ENCODE measurements at places on chromosomes 3 and 15.

- DNase-seq: no peak
Measured at GRCh38 chr3:2652386-2652785, 457.8 kb downstream of the IL5RA start.

DNA sequence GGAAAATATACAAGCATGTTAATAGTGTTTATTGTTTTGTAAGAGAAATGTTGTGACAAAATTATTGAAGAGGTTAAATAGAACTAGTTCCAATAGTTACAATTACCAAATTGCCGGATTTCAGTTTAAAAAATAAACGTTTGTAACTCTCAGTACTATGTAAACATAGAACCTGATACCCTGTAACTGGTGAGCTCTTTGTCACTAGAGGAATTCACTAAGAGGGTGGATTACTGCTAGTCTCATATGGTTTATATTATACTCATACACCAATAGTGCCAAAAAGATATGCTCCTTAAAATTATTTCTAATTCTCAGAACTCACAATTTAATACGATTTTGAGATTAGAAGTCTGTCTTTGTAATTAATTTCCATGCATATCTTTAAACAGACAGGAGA lies 7.6 kb upstream of the GMNC start:
- DNase-seq: no peak

DNA sequence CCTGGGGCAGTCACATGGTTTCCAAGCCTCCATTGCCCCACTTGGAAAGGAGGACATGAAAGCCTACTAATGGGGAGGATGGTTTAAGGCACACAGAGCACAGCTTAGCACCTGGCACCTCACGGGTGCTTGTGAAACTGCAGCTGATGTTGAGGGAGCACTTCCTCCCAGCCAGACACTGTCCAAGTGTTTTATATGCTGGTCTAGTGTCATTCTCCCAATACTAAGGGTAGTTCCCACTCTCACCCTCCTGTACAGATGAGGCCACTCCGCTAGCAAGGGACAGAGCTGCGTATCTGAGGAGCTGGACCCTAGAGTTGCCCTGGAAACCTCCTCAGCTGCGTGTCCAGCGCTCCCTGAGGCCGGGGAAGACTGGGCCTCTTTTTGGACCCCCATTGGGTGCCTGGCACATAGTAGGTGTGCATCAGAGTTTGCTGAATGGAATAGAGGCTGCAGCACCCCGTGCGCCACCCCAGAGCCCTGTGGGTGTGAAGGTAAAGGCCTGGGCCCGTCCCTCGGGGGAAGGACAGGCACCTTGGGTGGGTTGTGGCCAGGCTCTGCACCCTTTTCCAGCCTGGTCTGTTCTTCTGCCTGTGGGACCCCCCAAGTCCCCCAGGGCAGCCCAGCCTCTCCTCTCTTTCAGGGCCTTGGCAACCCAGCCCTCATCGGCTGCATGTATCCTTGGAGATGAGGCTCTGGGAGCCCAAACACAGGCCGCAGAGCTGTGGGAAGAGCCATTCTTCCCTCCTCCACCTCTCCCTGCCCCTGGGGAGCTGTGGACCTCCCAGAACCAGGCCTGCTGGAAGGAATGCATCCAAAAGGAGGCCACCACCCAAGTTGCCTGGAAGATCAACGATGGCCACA lies 31.3 kb downstream of the DNASE1L3 start:
- no peak for DNase-seq

DNA sequence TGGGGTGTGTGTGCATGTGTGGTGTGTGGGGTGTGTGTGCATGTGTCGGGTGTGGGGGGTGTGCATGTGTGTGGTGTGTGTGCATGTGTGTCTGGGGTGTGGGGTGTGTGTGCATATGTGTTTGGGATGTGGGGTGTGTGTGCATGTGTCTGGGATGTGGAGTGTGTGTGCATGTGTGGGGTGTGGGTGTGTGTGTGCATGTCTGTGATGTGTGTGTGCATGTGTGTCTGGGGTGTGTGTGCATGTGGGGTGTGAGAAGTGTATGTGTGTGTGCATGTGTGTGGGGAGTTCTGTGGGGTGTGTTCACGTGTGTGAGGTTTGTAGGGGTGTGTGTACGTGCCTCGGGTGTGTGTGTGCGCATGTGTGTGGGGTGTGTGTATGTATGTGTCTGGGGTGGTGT lies 6.7 kb upstream of the OCA2 start:
- DNase-seq: no peak

DNA sequence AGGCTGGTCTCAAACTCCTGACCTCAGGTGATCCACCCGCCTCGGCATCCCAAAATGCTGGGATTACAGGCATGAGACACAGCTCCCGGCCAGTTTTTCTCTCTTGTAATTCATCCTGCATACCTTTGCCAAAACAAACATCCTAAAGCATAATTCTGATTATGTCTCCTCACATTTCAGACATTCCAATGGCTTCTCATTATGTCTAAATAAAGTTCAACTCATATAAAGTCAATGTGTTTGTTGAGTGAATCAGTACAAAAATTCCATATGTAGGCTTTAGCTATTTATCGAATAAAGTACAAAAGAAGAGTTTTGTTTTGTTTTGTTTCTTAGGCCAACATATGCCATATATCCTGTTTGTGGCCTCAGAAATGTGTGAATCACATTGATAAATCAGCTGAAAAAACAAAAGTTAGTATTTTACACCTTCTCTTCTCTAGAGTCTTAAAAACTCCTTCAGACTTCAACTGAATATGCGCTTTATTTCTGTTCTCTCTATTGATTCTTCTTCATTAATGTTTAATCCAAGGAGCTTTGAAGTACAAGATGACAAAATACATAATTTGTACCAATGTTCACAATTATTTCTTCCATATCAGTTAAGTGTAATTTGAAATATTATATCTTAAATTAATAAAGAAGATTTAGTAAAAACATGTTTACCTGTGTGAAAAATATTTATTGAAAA lies 165.8 kb downstream of the MECOM start:
- DNase-seq: no peak

GRCh38 chr3:187264911-187265310 lies 26.6 kb downstream of the MASP1 start:
- DNase-seq: no peak

GRCh38 chr3:107977221-107978130 lies 113.4 kb downstream of the CD47 start:
- no peak for DNase-seq

DNA sequence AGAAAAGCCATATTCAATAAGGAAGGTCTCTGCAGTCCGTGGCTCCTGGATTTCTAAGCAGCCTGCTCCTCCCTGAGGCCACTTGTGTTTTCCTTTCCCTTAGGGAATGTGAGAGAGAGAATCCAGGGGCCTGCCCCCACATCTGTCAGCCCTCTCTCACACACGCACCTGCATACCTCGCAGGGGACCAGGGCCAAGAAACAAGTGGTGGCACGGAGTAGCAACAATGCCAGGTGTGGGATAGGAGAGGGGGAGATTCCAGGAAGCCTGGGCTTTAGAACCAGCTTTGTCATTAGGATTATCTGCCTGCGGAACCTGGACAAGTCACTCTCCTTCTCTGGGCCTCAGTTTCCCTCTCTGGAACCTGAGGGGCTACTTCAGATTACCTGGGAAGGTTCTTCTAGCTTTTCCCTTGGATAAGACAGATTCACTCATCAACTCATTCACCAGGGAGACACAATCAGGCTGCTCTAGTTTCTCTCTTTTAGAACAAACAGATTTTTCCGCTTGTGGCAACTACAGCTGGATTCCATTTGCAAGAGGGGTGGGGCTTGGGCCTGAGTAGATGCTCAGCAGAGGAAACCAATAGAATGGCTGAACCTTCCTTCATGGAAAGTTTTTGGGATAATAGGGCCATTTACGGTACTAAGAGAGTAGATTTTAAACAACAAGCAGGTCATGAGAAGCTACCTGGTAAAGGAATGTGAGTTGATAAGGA lies 19.5 kb downstream of the BCL6 start:
- DNase-seq: no peak

- no peak for DNase-seq
Measured at GRCh38 chr3:30657914-30658313, 51.5 kb downstream of the TGFBR2 start.

- DNase-seq: no peak
Measured at GRCh38 chr3:70400194-70400593, 87.8 kb upstream of the MDFIC2 start.

DNA sequence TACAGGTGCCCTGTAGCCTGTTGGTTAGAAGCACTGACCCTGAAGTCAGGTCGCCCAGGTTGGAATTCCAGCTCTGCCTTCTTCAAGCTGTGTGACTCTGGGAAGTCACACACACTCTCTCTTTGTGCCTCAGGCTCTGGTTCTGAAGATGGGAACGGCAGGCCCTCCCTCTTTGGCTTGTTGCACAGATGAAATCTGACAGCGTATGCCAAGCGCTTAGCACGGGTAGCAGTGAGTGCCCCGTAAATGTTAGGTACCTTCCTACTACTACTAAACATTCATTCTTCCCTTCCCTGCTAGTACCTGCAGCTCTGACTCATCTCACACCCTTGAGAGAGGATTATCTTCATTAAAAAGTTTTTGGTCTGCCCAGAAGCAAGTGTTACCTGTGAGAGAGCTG lies 139.0 kb downstream of the PGPEP1L start:
- no peak for DNase-seq

GRCh38 chr3:192844836-192845525 lies 72.7 kb downstream of the MB21D2 start:
- no peak for DNase-seq

GRCh38 chr3:55297706-55298105 lies 189.4 kb downstream of the WNT5A start:
- no peak for DNase-seq

GRCh38 chr15:47733085-47733484 lies 15.8 kb downstream of the SEMA6D start:
- DNase-seq: no peak

- DNase-seq: no peak
Measured at GRCh38 chr15:83538682-83539081, 91.5 kb downstream of the SH3GL3 start.

DNA sequence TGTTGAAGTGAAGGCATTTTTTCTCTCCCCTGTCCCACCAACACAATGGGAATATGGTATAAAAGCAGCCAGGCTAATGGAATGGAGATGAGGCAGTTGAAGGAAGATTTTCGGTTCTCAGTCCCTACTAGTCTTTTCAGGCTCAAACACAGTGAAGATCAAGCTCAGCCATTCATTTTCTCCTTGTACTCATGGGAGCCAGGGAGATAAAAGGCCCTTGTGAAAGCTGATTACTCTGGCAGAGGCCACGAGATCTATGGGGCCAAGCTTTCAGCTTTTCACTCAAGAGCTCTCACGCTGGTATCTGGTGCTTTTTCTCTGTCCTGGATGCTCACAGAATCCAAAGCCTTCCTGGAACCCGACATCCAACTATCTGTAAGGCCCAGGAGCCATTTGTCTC lies 14.5 kb upstream of the FAN1 start:
- DNase-seq: no peak

GRCh38 chr3:23071758-23072157 lies 131.4 kb upstream of the UBE2E2 start:
- no peak for DNase-seq

GRCh38 chr3:113546414-113546893 lies 14.1 kb downstream of the SIDT1 start:
- no peak for DNase-seq

- DNase-seq: no peak
Measured at GRCh38 chr15:99671926-99672635, 61.2 kb downstream of the LYSMD4 start.

GRCh38 chr3:190892395-190892902 lies 30.0 kb upstream of the GMNC start:
- DNase-seq: no peak

GRCh38 chr15:69625328-69625727 lies 172.7 kb downstream of the RPLP1 start:
- DNase-seq: no peak

DNA sequence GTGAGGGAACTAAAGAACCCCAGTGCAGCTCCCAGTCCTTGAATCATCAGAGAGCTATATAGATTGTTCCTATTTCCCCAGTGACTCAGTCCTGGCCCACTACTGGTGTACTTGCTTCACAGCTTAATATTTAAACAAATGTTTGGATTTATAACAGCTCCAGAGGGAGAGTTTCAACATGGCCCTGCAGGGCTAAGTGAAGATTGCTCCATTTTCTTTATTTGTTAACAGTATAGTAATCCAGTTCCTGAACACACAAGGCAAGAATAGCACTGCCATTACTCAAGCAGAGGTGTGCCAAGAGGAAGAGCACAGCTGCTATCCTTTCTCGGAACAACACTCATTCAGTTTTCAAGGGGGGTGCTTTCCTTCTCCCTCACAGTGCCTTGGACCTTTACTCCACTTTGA lies 6.5 kb downstream of the SQOR start:
- no peak for DNase-seq

DNA sequence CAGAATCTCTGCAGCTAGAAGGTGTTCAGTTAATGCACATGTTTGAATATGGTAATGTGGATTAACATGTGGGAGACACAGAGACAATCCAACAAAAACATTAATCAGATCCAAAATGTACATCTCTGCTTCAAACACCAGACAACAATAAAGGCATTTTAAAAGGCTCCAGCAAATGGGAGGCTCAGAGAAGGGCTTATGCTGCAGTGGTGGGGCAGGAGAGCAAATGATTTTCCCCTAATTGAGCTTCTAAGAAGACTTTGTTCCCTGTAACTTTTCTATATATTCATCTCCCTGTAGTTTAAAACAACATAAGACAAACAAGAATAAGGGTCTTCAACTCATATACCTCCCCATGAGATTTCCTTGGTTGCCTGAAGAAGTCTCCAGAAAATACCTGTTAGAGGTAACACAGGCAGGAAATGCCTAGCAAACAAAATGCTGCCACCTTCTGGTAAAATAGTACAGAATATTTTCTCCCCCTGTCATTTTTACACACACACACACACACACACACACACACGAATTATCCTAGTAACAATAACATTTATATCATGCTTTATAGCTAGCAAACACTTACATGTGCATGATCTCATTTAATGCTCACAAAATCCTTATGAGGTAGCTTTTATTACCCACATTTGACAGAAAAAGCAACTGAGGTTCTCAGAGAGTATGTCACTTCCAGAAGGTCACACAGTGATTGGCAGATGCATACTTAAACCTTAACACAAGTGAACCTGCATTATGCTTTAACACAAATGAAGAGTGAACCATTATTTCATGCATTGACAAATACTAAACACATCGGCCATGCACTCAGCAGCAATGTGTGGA lies 123.4 kb upstream of the MB21D2 start:
- DNase-seq: no peak

DNA sequence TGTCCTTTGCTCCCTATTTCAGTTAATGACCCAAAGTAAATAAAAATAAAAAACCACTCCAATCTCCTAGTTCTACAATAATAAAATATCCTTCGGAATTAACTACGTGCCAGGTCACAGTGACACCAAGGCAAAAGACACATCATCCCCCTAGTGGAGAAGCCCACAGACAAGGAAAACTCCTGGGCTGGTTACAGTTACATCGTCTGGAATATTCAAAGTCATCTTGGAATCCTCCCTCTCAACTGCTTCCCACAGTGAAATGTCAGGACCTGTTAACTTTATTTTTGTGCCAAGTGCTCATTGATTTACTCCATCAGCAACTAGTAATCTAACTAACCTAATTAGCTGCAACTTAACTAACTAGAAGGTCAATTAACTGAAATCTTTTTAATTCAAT lies 349.3 kb downstream of the MAGI1 start:
- DNase-seq: no peak

- no peak for DNase-seq
Measured at GRCh38 chr3:124078953-124079911, 87.3 kb upstream of the ROPN1 start.
